Stimulated activated CD4-positive, alpha-beta T cell treated with anti-CD3 and anti-CD28 coated beads, Interleukin-15, amount 100 ng/mL, for 1 hour (primary cell): ENCODE measurements at places on chromosomes 12 and 14.

DNA sequence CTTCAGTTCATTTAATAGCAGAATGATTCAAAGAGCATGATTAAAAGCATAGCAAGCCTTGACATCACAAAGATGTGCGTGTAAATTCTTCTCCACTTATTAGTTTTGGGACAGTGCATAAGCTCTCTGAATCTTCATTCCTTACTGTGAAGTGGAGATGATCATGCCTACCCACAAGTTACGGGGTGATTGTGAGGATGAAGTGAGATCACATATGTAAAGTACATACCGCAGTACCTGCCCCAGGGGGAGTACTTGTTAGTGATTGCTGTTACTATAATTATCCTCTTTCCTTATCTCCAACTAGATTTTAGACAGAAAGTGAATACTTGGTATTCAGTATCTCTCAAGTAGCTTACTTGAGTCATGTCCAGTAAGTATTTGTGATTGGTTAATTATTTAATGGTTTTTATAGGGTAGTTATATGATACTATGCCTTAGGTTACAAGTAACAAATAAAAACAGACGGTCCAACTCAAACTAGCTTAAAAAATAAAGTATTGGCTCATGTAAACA is 6.0 kb downstream of the RAD9B start:
- no peak for DNase-seq

- DNase-seq = no peak
Measured at GRCh38 chr12:53045696-53046045, 4.2 kb upstream of the TNS2 start.

GRCh38 chr12:128994856-128995255 is 141.6 kb downstream of the GLT1D1 start:
- no peak for DNase-seq

- no peak for DNase-seq
Measured at GRCh38 chr14:105179191-105179590, 1.9 kb downstream of the NUDT14 start.

DNA sequence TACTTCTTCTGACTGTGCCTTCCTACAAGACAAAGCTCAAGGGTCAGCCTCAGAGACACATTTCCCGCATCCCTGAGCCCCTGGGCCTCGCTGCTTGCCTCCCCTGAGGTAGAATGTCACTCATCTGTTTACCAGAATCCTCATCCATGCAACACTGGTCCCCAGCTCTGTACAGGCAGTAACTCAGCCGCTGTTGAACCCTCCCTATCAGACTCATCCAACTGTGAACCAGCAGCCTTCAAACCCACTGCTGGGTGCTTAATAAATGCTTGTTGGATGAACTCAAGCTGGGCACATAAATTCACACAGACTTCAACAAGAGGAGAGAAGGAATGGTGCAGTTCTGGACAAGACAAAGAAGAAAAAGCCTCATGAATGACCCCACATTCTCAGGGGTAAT is 6.1 kb downstream of the NT5DC3 start:
- DNase-seq = no peak

DNA sequence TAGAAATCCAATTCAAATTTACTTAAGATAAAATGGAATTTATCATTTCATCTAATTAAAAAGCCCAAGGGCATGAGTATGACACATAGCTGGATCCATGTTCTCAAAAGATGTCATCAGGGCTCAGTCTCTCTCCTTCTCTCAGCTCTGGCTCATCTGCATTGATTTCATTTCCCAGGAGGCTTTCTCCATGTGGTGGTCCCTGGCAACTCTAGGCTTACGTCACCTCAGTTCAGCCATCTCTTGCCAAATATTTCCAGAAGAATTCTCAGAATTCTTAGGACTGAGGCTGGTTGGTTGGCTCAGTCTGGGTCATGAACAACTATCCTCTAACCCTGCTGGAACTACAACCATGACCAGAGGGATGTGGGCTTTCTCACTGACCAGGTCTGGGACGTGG is 65.3 kb downstream of the FOS start:
- DNase-seq = no peak

GRCh38 chr14:23137192-23137812 is 18.2 kb upstream of the CEBPE start:
- DNase-seq = no peak

- no peak for DNase-seq
Measured at GRCh38 chr14:51707327-51707726, 55.6 kb downstream of the FRMD6 start.

DNA sequence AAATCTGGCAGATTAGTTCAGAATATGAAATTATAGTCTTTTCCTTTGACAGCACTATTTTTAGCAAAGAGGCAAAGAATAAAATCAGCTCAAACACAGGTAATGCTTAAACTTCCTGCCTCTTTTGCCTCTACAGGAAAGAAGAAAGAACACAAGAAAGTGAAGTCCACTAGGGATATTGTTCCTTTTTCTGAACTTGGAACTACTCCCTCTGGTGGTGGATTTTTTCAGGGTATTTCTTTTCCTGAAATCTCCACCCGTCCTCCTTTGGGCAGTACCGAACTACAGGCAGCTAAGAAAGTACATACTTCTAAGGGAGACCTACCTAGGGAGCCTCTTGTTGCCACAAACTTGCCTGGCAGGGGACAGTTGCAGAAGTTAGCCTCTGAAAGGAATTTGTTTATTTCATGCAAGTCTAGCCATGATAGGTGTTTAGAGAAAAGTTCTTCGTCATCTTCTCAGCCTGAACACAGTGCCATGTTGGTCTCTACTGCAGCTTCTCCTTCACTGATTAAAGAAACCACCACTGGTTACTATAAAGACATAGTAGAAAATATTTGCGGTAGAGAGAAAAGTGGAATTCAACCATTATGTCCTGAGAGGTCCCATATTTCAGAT is 17.4 kb downstream of the TMPO start:
- DNase-seq = no peak

GRCh38 chr14:24734917-24735500 is 101.0 kb upstream of the GZMB start:
- DNase-seq = no peak

- DNase-seq = no peak
Measured at GRCh38 chr14:24368212-24368561, 203 bp downstream of the NFATC4 start.

- peak; percentile 43 for DNase-seq
Measured at GRCh38 chr12:103548622-103549601, 38.2 kb upstream of the STAB2 start.

- DNase-seq = no peak
Measured at GRCh38 chr14:101257551-101257950, 303.7 kb upstream of the DIO3 start.

GRCh38 chr14:51188566-51189185 is 51.4 kb upstream of the TMX1 start:
- no peak for DNase-seq

DNA sequence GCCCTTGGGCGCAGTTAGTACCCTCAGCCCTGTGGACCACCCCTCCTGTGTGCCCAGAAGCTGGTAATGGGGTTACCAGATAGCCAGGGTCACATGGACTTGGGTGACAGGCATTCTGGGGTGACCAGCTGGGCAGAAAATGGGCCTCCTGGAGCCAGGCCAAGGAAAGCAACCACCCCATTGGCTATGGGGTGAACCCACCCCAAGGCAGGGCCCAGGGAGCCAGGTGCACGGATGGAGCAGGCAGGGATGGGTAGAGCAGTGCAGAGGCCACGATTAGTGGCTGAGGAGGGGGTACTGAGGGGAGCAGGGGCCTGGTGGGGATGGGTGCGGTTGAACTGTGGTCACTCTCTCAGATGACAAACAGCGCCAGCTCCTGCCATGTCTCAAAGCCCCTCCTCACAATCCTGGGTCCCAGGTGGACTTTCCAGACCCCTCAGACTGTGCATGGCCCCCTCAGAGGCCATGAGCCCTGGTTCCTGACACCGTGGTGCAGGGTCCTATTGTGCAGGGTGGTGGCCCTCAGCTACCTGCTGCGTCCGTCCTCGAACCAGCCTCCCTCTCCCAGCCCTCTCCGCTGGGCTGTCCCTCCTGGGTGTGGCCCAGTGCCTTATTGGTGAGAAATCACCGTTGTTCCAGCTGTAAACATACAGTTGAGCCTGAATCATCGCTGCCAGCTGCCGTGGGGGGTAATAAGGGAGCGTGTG is 23.4 kb upstream of the BEGAIN start:
- DNase-seq = no peak

DNA sequence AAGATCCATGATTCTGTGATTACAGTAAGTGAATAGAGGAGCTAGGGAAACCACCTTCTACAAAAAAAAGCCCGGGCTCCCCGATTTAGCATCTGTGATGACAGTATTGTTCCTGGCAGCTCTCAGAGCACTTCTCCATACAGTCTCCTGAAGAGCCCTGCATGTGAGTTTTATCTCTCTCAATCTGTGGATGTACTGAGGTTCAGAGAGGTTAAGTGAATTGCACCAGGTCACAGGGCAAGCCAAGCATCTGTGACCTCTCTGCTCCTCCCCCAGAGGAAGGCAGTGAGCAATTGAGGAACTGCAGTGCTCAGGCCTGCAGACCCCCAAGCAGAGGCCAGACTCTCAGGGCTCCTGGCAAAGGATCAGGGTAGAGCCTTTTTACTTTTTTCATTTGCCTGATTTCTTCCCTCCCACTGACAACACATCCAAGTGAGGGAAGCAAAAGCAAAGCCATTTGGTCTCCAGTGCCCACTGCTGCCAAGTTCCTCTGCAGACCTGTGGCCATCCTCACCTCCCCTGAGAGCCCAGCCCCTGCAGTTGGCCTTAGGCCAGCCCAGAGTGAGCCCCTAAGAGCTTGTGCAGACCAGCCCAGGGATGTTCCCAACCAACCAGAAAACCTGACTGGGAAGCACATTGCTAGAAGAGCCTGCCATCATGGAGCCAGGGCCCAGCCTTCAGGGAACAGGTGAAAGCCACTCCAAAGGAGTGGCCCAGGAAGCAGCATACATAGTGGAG is 47.6 kb upstream of the PNMA1 start:
- DNase-seq = no peak

DNA sequence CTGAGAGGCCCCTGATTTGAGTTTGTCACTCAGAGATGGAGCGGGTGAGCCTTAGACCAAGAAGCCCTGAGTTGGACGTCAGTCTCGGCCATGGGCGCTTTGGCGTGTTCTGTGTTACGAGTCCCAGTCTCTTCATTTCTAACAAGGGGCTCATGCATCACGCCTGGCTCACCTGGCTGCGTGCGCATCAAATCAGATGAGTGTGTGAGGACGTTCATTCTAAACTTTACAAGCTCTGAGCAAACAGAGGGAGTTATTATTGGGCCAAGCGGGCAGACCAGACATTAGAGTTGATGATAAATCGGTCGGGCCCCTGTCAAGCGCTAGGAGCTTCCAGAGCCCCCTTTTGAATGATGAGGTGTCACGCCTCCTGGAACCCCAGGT is 117.2 kb downstream of the CALM1 start:
- no peak for DNase-seq

- no peak for DNase-seq
Measured at GRCh38 chr14:94164685-94165431, 9.3 kb upstream of the PPP4R4 start.

- no peak for DNase-seq
Measured at GRCh38 chr12:56128670-56129205, 671 bp downstream of the ESYT1 start.

- DNase-seq = no peak
Measured at GRCh38 chr14:105085766-105086165, 20.5 kb upstream of the GPR132 start.

GRCh38 chr12:127943481-127944210 is 323.3 kb upstream of the TMEM132C start:
- no peak for DNase-seq

GRCh38 chr12:32134101-32134888 is 27.6 kb downstream of the BICD1 start:
- DNase-seq = no peak

DNA sequence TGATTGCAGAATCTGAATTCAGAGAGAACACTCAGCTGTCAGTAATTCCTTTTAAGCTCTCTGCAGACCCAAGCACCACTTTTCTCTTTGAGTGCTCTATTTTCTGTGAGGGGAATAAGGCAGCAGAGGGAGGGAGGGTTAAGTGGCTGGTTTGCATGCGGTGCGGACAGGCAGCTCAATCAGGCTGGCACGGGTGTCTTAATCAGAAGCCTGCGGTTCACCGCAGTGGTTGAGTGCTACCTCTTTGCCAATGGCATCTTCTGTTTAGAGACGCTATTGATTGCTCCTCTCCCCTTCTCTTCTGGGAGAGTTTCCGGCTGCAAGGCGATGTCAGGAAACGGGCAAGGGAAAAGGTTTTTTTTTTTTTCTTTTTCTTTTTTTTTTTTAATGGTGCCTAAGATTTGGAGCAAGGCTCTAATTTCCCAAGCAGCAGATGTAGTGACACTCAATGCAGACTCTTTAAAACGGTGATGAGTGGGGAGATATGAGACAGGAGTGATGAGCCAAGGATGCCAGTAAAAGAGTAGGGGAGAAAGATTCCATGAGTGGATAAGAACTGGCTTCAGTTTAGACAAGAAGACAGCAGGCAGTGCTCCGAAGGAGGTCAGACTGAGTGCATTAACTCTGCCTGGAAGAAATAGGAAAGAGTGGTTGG is 533.7 kb upstream of the SEL1L start:
- DNase-seq = no peak

GRCh38 chr12:54413284-54414190 is 5.5 kb downstream of the ITGA5 start:
- DNase-seq = peak; percentile 62

- no peak for DNase-seq
Measured at GRCh38 chr14:77903221-77903620, 103.3 kb downstream of the ADCK1 start.

DNA sequence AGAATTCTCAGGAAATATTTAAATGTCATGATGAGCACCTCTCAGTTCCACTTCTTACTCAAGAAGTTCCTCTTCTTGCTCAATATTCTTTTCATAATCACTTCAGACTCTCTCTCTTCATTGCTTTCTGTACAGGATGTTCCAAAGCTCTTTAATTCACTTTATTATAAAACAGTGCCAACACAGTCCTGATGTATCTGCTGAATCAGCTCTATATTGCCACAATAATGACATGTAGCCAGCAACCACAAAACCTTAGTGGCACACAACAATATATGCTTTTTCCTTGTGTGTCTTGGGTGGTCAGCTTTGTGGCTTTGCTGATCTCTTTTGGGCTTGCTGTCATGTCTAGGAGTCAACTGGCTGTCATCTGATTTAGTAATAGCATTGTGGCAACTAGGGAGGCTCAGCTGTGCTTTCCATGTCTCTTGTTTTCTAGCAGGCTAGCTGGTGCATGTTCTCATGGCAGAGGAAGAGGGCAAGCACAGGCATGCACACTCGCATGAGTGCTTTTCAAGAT is 52.8 kb upstream of the SLC2A13 start:
- DNase-seq = no peak

GRCh38 chr14:86766469-86766868 is 1226.5 kb downstream of the GALC start:
- no peak for DNase-seq

- no peak for DNase-seq
Measured at GRCh38 chr12:28460420-28461130, 270.3 kb downstream of the CCDC91 start.

- DNase-seq = no peak
Measured at GRCh38 chr12:9122091-9122609, 6.4 kb upstream of the A2M start.
